ENCODE measurements at places on chromosomes 7 and 10. TPM values are rescaled to one million over a fixed set of nuclear protein-coding genes. Genes with fewer than 3 reads are reported as not detected.

The OR6V1 gene
- not detected for total RNA-seq

The WNT16 gene
- total RNA-seq: not detected

- DNase-seq: no peak
Observed at GRCh38 chr7:1899196-1899595, 229.1 kb downstream of the ELFN1 start.

The ARHGAP22 gene
- 0.41 TPM for total RNA-seq

DNA sequence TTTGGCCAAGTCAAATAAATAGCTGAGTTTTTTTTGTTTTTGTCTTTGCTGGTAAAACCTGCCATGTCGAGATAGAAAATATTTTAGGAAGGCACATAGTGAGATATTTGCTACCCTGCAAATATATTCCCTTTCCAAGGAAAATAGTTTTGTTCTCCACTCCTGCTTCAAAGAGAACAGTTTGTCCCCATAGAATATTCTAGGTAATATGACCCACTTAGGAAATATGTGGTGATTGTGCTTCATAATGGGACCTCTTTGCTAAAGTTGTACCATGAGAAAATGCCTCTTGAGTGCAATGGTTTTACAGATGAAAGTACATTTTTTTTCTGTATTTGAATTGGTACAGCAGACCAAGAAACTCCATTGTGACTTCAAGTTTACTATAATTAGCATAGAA lies 41.6 kb downstream of the SMNDC1 start:
- no peak for DNase-seq

DNA sequence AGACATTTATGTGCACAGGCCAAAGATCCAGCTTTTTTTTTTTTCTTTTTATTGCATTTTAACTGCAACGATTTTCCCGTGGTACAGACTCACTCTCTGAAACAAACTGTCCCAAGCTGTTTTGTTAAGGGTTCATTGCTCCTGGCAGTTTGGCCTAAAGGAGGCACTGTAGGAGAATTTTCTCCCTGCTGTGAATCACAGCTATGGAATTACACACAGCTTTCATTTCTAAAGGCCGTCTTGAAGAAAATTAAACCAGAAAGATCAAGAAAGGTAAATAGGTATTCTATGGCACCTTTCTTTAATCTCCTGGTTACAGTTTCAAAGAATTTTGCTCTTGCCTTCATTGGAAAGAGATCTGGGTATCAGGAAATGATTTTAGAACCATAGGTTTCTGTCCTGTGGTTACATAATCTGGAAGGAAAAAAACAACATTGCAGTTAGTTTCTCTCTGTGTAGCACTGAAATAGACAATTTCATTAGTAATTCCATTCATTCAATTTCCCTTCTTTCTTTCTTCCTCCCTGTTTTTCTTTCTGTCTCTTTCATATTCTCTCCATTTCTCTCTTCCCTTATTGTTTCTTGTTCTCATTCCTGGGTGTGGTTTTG lies 51.2 kb downstream of the PDK4 start:
- no peak for DNase-seq

- DNase-seq: no peak
Observed at GRCh38 chr10:7634142-7634894, 32.4 kb downstream of the ITIH5 start.

DNA sequence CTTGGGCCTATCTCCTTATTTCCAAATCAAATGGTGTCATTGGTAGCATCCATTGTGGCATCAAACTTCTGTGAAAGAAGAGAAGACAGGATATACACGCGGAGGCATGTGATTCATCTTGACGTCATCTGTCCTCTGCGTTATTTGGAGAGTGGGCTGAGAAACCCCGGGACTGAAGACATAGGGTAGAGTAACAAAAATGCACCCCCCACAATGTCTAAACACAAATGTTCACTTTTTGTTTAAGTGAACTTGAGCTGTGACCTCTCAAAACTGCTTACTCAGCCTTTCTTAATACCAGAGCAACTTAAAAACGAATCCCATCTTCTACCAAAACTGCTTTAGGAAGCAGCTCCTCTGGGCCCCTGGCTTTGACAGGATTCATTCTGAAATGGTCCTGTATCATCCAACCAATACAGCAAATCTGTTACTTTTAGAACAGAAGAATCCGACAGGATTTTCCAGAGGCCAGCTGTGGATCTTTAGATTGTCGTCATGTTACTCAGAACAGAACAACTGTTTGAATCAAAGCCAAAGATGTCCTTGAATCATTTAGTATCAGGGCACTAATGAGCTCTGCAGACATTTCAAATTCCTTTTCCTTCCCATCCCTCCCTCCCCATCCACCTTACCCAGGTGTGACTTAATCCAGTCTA lies 438.1 kb downstream of the SUGCT start:
- no peak for DNase-seq

The HABP2 gene
- total RNA-seq: not detected

- no peak for DNase-seq
Observed at GRCh38 chr7:47255007-47255406, 326.9 kb downstream of the TNS3 start.

DNA sequence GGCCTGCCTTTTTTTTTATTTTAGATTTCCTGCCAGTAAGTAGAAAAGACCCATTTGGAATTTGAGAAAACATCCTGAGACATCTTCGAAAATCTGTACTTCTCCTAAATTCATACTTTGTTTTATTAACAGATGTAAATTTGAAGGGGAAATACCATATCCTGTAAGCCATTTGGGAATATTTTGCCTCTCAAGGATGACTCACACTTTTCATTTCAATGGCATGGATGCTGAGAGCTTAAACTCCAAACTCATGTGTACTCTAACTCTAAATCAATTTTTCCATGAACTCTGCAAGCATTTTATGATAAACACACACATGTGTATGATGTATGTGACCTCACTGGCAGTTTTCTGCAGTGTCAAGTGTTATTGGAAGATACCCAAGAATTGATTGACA lies 89.0 kb downstream of the SEMA3A start:
- DNase-seq: no peak

The IGF2BP3 gene
- total RNA-seq: 108 TPM

DNA sequence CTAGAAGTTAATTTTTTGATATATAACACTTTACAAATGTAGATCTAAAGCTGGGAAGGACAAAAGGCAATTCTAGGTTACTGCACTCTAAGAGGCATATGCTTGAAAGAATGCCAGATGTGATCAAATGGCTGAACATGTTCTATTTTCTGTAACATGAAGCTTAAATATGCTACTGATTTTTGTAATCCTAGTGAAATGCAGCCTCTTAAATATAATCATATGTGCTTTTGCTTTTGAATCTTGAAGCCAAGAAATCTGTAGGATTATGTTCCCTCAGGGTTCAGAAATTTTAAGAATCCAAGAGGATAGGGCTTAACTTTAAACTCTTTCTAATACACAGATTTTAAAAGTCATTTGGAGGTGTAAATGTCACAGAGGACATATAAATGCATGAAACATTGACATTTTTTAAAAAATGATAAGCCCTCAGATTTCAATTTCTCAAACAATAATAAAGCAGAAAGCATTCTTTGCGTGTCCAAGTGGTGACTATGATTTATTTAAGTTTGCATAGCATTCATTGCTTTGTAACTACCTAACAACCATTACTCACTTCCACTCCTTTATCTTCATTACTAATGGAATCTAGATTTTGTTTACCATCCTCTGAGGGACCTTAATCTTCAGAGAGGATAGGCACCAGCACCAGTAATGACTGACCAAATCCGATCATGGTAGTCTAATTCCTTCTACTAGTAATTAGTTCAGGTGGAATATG lies 170.4 kb downstream of the MAGI2 start:
- no peak for DNase-seq

- DNase-seq: peak; percentile 82
Observed at GRCh38 chr7:69770613-69771012, 172.3 kb downstream of the AUTS2 start.

DNA sequence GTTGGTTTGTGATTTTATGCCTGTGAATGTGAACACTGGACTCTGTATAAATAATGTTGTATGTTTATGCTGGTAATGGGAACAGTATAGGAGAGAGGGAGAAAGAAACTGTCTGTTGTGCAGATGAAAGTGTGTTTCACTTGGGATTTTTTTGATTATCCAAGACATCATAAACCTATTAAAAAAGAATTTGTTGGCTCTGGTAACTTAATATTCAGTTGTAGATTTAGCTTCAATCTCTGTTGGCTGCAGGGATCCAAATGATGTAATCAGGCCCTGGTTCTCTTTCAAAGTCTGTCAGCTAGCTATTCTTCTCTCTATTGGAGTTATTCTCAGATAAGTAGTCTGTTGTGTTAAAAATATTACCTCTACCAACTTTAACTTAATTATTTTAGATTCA lies 168.8 kb upstream of the RHOBTB1 start:
- no peak for DNase-seq

DNA sequence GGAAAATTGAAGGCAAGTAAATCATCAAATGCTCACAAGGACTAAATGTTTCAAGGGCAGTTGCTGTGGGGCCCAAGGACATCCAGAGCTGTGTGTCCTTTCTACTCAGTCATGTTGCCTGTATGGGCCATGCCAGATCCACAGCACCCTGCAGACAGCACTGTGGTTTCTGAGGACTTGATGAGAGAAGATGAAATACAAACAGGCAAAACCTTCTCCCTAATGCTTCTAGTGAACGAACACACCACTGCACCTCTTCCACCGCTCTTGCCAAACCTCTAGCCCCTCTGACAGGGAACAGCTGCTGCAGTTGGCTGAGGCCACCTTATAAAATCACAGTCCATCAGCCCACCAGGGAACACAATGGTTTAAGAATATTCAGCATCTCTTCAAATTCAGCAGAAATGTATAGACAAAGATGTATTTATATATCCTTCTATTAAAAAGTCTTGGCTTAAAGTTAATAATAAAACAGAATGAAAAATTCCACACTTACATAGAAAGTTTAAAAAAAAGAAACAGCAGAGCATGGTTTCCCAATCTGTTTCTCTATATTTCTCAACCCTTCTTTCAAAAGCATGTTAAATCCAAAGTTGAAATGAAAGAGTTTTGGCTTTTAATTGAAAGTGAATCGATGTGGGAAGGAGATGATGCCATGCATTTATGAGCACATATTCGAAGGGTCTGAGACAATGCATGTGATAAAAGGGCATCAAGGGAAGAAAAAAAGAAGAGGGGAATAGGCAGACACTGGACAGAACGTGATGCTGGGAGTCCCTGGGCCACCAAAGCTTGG lies 14.0 kb downstream of the CYP3A7 start:
- DNase-seq: no peak

- no peak for DNase-seq
Observed at GRCh38 chr10:126950401-126951105, 45.3 kb downstream of the DOCK1 start.

DNA sequence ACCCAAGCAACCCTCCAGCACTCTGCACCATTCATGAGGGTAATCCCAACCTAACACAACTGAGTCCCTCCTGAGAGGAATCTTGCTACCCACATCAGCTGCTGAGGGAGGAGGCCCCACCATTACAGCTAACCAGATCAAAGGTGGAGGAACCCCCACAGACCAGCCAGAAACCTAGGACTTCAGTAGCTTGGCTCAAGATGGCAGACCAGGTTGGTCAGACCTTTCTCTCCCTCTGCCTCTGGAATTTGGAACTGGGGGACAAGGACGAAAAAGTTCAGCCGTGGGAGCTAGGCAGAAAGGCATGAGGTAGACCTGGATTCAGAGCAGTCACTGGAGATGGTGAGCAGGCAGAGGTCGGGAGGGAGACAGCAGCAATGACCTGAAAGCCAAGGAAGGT lies 101.3 kb upstream of the CACUL1 start:
- DNase-seq: no peak

DNA sequence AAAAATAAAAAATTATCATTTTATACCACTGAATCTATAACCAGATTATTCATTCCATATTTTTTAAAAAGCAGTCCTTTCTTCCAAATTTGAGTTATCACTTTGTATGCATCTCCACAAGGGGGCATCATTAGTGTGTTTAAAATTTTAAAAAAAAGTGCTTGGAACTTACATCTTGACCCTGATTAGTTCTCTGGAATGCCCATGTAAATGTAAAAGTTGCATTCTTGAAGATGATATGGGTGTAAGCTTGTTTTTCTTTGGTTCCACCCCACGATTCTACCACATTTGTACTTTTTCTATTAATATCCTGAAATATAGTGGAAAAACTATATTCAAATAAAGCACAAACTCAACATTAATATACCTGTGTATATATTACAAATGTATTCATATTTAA lies 144.9 kb downstream of the ELAPOR2 start:
- peak; percentile 37 for DNase-seq

The ZNF800 gene
- total RNA-seq: 44.0 TPM

DNA sequence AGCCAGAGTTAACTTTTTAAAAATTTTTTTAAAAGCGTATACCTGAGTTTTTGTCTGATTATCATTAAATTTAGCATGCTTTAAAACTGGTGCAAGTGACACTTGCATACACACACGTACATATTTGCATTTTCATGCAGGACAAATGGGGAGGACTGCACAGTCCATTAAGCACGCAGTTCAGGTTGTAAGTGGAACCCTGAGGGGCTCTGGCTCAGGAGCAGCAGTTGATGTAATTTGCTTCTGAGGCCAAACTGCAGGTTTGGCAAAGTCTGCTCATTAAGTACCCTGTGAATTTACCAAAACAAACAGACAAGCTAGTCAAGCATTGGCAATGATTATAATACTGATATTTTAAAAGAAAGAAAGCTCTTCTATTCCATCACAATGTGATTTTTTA lies 215.8 kb upstream of the PFKP start:
- no peak for DNase-seq

- no peak for DNase-seq
Observed at GRCh38 chr10:71513936-71514335, 117.2 kb downstream of the CDH23 start.

The RSPH10B gene
- total RNA-seq: 0.29 TPM

The CBLL1 gene
- 57.2 TPM for total RNA-seq

- peak; percentile 34 for DNase-seq
Observed at GRCh38 chr7:83655951-83656556, 7.1 kb upstream of the SEMA3E start.

DNA sequence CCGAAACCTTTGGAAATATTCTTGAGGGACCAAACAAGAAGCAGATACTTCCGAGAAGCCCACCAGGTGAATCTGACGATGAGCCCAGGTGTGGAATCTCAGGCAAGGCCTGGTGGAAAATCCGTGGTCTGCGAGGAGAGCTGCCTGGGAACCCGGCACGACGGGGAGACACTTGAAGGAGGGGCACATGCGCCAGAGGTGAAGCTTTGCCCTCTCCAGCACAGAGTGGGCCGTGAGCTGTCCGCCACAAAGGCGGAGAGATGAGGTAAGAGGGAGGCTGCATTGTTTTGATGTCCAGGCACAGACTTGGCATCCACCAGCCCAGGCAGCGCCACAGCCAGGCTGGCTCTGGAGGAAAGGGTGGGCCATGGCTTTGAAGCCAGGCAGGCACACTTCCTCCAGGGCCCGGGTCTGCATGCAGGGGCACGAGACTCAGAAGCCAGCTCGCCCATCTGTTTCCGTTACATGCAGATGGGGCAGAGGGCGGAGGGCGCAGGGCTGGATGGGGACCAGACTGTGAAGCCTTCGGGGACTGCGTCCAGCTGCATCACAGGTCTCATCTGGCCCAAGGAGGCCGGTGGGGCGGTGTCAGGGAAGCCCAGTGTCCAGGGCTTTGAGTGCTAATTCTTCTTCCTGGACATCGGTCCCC lies 45.4 kb downstream of the CALML3 start:
- no peak for DNase-seq

The CPED1 gene
- total RNA-seq: not detected

The THAP5 gene
- total RNA-seq: 33.8 TPM

- no peak for DNase-seq
Observed at GRCh38 chr10:128657548-128657947, 531.3 kb upstream of the MKI67 start.

- no peak for DNase-seq
Observed at GRCh38 chr7:47528471-47528870, 53.4 kb downstream of the TNS3 start.

Data from OCI-LY7 (cell line).